ENCODE measurements at places on chromosomes 7 and 10.

- DNase-seq = no peak
These were observed 3.7 kb downstream of the FLNC start for GRCh38 chr7:128833946-128834325.

DNA sequence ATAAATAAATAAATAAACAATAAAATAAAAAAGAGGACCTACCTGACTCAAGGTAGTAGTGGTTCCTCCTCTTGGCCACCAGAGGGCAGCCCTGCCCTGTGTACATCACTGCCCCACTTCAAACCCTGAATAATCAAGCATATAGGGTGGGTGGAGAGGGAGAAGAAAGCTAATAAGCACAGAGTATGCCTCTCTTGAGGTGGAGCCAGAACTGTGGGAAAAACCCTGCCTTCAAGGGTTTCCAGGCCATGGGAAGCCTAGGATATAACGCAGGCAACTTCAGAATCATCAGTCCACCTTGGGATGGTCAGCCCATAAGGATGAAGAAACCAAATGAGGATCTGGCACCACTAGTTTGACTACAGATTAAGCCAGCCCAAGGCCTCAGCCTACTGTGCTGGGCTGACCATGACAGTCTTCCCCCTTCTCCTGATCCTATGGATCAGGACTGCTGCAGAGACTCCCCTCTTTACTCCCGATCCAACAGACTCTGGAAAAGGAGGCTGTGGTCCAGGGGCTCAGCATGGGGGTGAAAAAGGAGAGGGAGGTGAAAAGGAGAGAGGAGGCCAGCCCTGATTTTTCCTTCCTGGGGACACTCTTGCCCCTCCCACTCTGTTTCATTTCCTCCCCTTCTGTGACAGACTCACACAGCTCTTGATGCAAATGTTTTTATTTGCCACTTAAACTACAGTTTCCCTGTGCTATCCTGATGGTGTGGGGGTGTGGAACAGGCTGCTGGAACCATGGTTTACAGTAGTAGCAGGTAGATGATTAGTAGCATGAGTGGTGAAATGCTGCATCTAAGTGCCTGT is 10.1 kb downstream of the AVPI1 start:
- no peak for DNase-seq

DNA sequence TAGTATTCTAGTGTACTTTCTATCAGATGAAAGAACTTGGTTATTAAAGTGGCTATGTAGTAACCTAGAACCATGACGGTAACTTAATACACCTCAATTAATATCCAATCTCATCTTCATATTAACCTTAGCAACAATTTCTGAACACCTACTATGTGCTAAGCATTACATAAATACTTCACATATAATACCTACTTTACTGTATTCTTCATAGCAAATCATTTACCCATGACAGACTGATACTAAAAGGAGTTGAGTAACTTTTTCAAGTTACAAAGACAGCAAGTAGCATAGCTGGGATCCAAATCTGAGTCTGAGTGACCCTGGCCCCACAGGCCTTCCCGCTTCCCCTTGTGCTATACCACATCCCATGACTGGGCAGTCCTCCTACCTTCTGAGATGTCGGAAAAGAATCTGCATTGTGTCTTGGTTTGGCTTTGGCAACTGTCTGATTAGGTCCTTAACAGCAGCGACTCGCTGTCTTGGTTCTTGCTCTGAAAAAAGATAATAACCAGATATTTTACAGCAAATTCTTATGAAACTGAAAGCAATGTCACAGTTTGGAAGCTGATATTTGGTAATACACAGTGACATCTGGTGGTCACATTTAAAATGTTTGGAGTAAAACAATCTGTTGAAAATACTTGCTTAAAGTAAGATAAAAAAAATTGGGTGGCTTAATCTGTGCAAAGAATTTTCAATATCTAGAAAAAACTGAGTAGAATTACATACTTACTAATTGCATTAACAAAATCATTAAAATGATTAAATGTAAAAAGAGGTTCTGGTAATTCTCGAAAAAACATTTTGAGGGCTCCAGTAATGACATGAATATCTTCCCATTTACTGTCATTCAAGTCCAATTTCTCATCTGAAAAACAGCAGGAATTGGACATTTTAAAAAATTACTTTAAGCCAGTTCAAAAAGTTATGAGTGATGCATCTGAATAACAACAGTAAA is 120.1 kb downstream of the ARHGAP12 start:
- DNase-seq = peak; percentile 66

DNA sequence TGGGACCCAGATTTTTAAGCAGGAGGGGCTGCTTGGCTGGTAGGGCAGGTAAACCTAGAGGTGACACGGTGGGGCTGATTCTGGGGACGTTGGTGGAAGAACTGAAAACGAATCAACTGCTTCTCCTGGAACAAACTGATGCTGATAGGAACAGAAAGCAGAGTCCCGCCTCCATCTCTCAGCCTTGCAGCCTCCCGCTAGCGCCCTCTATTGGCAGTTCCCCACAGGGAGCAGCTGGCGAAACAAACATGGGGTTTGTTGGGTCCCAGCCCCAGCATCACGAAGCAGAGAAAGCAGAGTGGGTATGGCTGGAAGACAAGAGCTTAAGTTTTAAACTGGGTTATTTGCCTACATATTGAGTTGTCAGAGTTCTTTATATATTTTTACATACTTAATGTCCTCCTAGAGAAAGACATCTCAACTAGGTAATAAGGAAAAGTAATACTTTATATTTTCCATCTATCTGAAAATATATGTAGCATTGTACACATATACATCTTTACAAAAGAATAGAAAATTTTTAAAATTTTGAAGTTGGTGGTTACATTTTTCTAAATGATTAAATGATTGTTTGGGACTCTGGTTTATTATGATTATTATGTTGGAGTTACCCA is 42.3 kb upstream of the FOXI2 start:
- no peak for DNase-seq

- no peak for DNase-seq
These were observed 187.1 kb downstream of the FAM107B start for GRCh38 chr10:14587540-14588083.
